Stimulated activated naive CD4-positive, alpha-beta T cell treated with Interleukin-2 at 50 U/mL for 16 hours (primary cell): ENCODE measurements at places on chromosomes 7 and 10.

- DNase-seq: no peak
These were observed 134.6 kb downstream of the GRM3 start for GRCh38 chr7:86778271-86778670.

GRCh38 chr10:76395251-76395650, 963.8 kb downstream of the LRMDA start:
- no peak for DNase-seq

DNA sequence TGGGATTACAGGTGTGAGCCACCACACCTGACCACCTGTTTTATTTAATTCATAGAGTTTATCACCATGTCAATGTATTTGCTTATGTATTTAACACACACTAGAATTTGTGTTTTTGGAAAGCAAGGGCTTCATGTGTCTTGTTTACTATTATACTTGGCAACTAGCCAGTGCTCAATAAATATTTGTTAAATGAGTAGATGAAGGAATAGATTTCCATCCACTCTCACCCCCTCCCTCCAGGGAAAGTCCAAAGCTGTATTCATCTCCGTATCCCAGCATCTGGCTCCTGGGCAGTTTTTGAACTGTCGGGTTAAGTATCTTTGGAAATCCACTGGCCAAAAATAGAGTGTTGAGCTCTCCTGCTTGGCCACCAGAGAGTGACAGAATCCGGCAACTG, 4.6 kb upstream of the RADIL start:
- no peak for DNase-seq

GRCh38 chr7:68862736-68863135, 735.5 kb upstream of the AUTS2 start:
- DNase-seq: no peak

GRCh38 chr7:99667179-99667578, 12.6 kb downstream of the CYP3A5 start:
- no peak for DNase-seq

DNA sequence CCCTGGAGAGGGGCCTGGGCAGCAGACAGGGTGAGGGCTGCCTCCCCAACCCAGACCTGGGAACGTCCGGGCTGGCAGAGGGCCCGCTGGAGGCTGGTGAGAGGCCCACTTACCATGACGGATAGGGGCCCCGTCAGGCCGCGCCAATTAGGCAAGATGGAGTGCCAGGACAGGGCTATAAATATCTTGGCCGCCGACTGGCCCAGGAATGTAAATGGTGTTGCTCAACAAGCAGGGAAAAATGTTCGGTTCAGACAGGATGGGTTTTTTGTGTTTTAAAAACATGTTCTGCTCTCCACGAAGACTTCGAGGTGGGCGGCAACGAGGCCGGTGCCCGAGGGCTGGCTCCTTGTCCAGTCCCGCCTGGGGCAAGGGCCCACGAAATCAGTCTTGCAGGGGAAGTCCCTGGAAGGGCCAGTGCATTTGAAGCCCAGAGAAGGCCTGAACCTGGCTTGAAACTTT, 35.8 kb upstream of the ELN start:
- DNase-seq: no peak
